ENCODE measurements at places on chromosomes 6 and 20.

GRCh38 chr6:11779329-11780096 is 910 bp upstream of the ADTRP start:
- no peak for DNase-seq

DNA sequence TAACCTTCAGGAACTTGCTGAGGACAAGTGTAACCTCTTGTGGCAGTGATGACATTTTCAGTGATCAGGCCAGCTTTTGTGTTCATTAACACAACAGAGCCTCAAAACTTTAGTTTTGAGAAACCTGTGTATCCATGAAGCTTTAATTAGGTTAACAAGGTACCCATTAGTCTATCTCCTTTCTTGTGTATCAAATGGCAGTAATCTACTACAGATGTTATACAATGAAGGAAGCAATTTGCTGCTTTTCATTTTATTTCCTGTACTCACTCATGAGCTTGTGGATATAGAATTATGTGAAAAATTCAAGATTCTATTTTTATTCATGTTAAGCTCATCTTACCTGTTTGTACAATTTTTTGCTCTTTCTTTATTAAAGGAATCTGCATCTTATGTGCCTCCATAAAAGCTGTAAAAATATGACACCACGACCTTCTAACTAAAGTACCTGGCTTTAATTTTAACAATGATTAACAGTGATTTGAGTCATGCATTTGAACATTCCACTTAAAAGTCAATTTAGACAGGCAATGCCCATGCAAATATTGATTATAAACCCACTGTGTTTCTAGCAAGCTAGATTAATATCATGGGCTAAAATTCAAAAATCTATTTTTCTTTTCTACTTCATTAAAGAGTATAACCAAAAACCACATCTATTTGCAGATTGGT is 897.3 kb downstream of the KIF16B start:
- no peak for DNase-seq

- DNase-seq, result no peak
These were observed 412.5 kb downstream of the GJA1 start for GRCh38 chr6:121847806-121848522.

- DNase-seq, result no peak
These were observed 15.6 kb downstream of the SNRPC start for GRCh38 chr6:34772940-34773339.

GRCh38 chr6:47268572-47269187 is 41.0 kb downstream of the TNFRSF21 start:
- DNase-seq, result no peak

- DNase-seq, result no peak
These were observed 17.4 kb downstream of the COL20A1 start for GRCh38 chr20:63310265-63310991.

DNA sequence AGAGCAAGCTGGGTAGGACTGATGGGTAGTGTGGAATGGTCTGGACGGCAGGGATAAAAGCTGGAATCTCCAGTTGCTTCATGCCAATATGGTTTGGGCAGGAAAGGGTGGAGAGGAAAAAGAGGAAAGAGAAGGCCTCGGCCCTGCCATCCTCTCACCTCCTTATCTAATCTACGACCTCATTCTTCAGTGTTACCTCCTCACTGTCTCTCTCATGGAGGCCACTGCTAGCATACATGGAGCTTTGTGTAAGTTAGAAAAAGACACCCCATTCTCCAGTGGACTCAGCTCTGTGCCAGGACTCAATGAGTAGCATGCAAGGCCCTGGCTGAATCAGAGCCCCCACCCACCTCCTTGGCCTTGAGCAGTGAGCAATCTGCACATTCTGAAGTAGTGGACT is 6.1 kb upstream of the ARID1B start:
- DNase-seq, result no peak

- no peak for DNase-seq
These were observed 46.4 kb downstream of the PSMG4 start for GRCh38 chr6:3305216-3305565.

GRCh38 chr6:36827261-36828079 is 11.8 kb downstream of the CPNE5 start:
- DNase-seq, result no peak

DNA sequence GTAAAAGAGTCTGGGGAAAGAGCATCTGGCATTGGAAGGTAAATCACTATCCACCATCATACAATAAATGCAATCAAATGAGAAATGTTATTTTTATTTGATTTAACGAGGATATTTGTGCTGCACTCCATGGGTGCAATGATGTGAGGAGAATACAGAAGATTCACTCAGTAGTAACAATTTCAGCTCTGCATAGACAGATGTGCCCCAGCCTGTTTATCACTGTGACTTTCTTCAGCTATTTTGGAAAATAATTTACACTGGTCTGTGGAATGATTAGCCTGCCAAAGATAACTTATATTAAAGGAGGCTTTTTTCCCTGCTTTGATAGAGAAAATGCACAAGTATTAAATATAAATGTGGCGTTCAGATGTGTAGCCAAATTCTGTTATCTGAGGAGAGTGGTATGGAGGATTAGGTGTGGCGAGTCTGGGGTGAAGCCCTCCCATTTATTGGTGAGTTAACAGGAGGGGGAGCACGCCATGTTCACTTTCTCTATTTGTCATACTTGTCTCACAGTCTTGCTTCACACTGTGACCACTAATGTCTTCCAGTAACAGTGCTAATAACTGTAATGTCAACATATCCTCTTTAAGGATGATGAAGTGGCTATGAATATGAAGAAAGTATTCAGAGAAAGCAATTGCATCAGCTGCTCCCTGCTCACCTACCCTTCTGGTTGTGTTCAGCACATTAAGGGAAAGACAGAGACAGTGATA is 645.6 kb downstream of the MMUT start:
- DNase-seq, result no peak

- DNase-seq, result no peak
These were observed 1.5 kb upstream of the GZF1 start for GRCh38 chr20:23360531-23360930.

DNA sequence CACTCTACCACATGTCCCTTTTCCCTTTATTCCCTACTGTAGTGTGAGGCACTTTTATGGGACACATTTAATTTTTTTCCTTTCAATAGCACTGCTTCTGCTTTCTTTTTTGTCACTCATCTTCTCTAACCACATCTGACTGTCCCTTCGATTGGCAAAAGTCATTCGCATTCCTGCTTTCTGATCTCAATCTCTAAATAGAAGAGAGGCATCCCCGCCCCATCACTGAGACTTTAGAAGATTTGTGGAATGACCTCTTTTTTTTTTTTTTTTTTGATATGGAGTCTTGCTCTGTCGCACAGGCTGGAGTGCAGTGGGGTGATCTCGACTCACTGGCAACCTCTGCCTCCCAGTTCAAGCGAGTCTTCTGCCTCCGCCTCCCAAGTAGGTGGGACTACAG is 9.1 kb downstream of the ZNF292 start:
- no peak for DNase-seq

GRCh38 chr20:1899241-1899525 is 4.0 kb downstream of the SIRPA start:
- no peak for DNase-seq

GRCh38 chr6:106142876-106143431 is 56.8 kb downstream of the PRDM1 start:
- DNase-seq, result no peak

- DNase-seq, result no peak
These were observed 14.3 kb downstream of the RPP21 start for GRCh38 chr6:30359276-30359675.

DNA sequence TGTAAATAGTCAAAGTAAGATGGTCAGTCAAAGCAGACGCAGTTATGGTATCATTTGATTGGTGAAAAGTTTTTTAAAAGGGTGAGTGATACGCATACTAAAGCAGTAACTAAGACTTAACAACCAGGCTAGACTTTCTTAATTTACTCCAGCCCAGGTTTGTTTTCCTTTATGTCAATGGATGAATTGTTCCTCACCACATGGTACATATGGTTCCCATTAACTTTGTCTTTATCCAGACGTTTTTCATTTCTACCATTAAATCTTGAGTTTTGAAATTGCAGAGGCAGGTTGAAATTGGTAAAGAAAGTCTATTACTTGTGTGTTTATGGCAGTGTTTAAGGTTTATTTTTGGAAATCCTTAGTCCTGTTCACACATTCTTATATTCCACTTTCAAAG is 98.5 kb upstream of the SCGN start:
- no peak for DNase-seq

DNA sequence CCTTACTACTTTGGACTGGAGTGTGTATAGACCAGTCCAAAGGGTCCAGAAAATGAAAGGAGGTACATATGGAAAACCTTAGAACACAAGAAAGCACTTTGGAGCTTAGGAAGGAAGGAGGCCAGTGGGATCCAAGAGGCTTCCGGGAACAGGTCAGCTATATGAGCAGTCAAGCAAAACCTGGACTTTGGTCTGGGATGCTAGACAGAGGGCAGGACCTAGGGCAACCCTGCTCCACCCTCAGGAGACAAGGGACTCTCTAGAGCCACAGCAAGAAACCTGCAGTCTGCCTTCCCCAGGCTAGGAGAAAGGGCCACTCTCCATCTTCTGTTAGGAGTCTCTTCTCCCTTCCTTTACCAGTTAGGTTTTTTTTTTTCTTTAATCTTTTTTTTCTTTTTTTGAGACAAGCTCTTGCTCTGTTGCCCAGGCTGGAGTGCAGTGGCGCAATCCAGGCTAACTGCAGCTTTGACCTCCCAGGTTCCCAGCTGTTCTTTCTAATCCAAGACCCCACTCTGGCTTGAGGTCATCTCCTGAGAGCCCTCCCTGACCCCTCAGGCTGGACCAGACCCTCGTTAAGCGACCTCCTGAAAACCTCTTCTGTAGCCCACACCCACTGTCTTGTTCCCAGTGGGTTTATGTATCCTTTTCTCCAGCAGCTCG is 4.6 kb downstream of the KCNK5 start:
- DNase-seq, result no peak

GRCh38 chr6:25138233-25138933 is 140.8 kb upstream of the CARMIL1 start:
- DNase-seq, result peak; percentile 75

- no peak for DNase-seq
These were observed 14.0 kb upstream of the PLCB1 start for GRCh38 chr20:8118039-8118438.

GRCh38 chr6:152943260-152943897 is 39.5 kb downstream of the FBXO5 start:
- DNase-seq, result no peak

DNA sequence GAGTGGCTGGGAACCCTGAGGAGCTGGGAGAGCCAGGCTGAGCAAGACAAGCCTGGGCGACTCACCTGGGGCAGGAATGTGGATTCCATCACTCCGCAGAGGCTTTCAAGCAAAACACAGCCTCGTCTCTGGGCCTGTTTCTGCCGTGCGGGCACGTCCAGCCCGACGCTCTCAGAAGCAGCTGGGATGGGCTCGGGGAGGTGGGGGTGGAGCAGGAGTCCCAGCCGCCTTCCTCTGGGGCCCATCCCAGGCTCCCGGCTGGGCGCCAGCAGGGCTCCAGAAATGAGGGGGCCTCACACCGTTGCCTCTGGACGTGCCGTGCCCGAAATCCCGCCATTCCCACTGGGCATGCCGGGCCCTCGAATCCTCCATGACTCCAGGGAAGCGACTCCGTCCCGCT is 8.7 kb upstream of the RPS21 start:
- DNase-seq, result no peak

DNA sequence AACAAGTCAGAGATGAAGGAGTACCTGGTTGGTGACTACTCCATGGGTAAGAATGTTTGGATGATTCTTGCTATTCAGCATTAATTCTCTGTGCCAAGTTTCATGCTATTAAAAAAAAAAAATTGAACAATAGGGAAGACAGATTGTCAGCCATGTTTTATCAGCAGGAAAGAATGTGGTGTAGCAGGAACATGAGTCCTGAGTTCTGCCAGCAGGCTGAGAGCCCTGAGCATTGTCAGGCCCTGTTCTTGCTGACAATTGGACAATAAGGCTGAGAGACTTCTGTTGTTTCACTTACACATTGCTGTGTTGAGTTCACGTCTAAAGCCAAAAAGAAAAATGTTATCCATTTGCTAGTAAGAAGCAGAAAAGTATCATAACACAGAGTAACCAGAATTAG is 70.4 kb upstream of the SMIM28 start:
- DNase-seq, result no peak

- DNase-seq, result no peak
These were observed 132.0 kb downstream of the PHACTR3 start for GRCh38 chr20:59736366-59736765.
